Stimulated activated CD8-positive, alpha-beta memory T cell treated with anti-CD3 and anti-CD28 coated beads, Interleukin-7, amount 100 ng/mL, for 1 hour (primary cell): ENCODE measurements at places on chromosomes 1 and 21.

DNA sequence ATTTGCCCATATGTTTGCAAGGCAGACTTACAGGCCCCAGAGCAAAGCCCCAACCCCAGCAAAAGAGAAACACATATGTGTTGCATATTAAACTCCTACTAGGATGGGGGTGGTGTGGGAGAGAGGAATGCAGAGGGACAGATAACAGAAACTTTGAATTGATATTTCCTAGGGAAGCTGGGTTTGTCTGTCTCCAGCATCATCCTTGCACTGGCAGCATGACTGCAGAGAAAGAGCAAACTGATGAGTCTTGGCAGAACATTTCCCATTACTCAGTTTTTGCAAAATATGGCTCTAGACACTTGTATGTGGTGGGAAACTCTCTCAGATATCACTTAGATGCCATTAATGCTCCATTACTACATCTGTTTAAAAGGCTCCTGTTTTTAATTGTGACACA, 43.8 kb upstream of the MARK1 start:
- DNase-seq: no peak

DNA sequence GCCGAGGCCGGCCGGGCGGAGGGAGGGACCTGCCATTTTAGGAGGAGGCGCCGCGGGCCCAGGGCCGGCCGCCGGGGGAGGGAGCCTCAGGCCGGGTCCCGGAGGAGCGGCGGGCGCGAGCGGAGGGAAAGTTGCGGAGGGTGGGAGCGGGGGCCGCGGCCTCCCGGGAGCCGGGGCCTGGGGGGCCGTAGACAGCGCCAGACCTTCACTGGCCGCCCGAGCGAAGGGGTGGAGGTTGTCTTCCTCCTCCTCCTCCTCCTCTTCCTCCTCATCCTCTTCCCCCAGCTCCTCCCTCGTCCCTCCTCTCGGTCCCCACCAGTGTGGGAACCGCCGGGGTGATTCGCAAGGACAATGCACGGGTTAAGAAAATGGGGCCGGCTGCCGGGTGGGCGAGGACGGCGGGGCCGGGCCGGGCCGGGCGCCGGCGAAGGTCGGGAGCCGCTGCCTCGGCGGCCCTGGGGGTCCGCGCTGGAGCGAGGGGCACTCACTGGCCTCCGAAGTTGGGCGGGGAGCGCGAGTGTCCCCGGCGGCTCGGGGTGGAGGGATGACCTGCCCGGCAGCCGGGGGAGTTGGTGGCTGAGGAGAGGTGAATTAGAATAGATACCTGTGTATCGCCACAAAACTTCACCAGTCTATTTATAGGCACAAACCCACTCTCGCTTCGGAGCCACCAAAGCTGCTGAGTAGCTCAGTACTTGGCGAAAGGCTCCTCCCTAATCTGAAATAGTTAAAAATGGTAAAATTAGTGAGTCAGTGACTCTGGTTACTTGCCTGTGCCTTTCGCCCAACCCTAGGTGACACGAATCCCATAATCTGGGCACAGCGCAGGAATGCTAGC, 1.3 kb downstream of the DYRK1A start:
- DNase-seq: no peak

- DNase-seq: no peak
These were observed 28.3 kb downstream of the BACH1 start for GRCh38 chr21:29326914-29327554.

DNA sequence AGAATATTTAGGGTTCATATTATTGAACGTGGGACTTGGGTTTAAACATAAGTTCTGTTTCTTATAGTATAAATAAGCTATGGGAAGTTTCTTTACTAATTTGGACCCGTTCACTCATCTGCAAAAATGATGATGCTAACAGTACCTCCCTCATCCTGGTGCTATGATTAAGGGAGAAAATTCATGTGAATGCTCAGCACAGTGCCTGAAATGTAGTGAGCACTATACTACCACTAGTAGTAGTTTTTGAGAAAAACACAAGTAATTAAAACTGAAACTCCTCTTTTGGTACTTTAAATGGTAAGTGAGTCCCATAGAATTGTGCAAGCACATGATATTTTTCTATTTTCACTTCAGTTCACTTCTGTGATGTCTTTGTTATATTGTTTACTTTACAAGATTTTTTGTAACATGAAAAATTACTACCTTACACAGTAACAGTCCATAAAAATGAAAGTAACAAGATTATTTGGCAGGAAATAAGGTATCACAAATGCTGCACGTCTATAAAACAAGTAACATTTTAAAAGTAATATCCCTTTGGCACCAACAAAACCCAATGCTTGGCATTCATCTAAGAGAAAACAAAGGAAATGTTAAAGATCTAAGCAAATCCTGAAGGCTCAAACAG, 11.3 kb upstream of the PTPRC start:
- DNase-seq: no peak

GRCh38 chr1:221740369-221740992, 1.4 kb downstream of the DUSP10 start:
- no peak for DNase-seq

GRCh38 chr1:34330061-34330460, 153.4 kb downstream of the C1orf94 start:
- no peak for DNase-seq

GRCh38 chr1:11802973-11803885, 2.5 kb downstream of the MTHFR start:
- DNase-seq: peak; percentile 57

GRCh38 chr1:227391211-227391610, 72.9 kb upstream of the CDC42BPA start:
- no peak for DNase-seq

GRCh38 chr1:58156124-58156468, 390.4 kb downstream of the OMA1 start:
- DNase-seq: no peak

DNA sequence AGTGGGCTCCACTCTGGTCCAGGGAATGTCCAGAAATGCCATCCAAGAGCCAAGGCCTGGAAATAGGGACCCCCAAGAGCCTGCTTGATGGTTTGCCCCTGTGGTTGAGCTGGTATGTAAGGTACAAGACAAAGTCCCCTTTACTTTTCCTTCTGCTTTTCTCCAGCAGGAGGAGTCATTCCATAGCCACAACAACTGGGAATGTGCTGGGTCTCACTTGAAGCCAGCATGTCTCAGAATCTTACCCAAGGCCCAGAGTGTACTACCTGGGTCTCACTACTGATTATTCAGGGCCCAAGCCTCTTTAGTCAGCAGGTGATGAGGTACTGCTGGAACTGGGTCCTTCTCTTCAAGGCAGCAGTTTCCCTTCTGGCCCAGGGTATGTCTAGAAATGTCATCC, 62.1 kb upstream of the CD55 start:
- no peak for DNase-seq

DNA sequence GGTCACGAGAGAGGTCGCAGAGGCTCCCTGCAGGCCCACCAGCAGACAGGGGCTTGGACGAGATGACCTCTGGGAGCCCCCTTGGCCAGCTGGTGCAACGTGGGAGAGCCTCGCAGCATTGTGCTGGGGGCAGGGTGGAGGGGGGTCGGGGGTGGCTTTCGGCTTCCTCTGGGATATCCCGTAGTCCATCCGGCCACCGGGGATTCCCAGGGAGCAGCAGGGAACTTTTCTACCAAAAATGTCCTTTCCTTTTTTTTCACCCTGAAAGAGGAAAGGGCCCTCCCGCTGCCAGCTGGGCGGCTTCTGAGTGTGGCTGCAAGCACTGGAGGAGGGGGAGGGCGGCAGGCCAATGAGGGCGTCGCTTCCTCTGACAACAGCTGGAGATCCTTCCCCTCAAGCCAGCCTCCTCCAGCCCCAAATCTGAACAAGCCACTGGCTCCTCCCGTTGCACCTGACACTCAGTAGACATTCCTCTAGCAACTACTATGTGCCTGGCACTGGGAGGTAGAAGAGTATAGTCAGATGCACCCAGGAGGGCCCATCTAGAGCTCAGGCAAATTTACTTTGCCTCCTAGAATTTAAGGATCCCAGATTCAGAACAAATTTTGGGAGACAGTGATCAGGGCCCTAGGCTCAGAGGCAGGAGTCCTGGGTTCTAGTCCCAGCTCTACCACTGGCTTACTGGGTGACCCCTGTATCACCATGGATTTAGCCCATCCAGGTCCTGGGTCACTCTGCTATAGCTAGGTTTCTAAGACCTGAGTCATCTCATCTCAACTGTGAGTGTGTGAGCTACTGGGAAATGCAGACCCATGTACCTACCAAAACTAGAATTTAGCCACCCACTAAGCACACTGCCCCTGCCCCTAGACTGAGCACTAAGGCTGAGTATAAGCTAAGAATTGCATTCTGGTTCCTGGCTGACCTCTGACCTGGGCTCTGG, 2.7 kb downstream of the MOB3C start:
- DNase-seq: no peak

DNA sequence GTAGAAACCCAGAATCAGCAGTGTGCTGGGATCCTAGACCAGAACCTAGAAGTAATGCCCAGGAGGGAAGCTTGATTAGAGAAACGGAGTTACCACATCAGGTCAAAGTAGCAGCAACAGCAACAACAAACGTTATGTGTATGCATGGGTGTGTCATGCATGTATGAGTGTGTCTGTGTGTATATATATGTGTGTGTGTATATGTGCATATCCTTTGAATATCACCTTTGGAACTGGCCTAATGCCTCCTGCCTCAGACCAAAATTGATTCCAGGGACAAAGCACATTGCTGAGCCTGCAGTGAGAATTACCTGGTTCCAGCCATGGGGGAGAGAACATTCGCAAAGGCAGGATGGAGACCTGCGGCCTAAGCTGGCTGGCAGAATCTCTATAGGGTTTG, 55.9 kb downstream of the MAP10 start:
- no peak for DNase-seq

DNA sequence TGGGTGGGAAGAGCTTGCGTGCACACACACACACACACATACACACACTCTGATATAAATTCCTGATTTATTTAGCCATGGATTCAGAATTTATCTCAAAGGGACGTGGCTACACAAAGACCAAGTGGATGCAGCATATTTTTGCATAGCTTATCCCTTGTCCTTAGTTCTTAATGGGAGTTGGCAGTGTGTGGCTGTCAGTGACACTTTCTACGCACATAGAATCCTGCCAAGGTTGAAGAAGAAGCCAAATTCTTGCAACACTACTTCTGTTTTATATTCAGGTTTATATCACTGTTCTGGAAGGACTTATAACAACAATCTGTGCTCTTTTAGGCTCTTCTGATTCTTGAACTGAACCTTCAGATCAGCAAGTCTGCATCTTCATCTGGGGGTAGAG, 292.7 kb downstream of the CAMTA1 start:
- no peak for DNase-seq

- DNase-seq: no peak
These were observed 458.5 kb upstream of the DEPDC1 start for GRCh38 chr1:68955424-68955823.

DNA sequence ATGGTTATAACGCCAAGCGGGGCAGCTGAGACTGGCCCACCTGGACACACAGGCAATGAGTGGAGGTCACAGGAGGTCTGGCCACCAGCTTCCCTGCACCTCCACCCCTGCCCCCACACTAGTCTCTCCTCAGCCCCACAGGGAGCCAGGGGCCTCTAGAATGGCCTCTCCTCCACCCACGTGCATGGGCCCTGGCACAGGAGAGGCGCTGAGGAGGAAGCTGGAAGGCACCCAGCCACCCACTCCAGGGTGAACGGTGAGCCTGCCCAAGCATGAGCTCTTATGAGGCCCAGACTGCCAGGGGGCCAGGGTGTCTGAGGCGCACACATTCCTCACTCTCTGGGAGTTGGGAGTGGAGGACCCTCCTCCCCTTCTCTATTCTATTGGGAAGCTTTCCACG, 22.2 kb downstream of the LRP8 start:
- DNase-seq: no peak

DNA sequence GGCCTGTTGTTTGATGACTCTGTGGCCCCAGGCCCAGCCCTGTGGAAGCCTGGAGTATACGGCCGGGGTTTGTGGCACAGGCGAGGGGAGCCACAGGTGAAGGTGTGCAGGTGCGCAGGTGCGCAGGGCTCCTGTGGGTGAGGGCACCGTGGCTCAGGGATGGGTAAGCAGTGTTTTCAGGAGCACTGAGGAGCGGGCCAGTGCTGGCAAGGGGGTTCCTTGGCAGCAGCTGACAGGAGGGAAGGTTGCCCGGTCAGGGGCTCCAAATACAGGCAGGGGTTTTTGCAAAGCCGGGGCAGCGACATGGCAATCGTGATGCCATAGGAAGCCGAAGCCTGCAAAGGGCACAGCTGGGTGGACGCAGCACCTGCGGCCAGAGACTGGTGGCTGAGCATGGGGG, 20.7 kb downstream of the AGPAT3 start:
- no peak for DNase-seq

DNA sequence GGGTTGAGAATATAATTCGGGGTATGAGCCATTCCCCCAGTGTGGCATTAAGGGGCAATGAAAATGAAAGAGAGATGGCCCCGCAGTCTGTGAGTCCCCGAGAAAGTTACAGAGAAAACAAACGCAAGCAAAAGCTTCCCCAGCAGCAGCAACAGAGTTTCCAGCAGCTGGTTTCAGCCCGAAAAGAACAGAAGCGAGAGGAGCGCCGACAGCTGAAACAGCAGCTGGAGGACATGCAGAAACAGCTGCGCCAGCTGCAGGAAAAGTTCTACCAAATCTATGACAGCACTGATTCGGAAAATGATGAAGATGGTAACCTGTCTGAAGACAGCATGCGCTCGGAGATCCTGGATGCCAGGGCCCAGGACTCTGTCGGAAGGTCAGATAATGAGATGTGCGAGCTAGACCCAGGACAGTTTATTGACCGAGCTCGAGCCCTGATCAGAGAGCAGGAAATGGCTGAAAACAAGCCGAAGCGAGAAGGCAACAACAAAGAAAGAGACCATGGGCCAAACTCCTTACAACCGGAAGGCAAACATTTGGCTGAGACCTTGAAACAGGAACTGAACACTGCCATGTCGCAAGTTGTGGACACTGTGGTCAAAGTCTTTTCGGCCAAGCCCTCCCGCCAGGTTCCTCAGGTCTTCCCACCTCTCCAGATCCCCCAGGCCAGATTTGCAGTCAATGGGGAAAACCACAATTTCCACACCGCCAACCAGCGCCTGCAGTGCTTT, 9.4 kb downstream of the PROX1 start:
- DNase-seq: no peak

DNA sequence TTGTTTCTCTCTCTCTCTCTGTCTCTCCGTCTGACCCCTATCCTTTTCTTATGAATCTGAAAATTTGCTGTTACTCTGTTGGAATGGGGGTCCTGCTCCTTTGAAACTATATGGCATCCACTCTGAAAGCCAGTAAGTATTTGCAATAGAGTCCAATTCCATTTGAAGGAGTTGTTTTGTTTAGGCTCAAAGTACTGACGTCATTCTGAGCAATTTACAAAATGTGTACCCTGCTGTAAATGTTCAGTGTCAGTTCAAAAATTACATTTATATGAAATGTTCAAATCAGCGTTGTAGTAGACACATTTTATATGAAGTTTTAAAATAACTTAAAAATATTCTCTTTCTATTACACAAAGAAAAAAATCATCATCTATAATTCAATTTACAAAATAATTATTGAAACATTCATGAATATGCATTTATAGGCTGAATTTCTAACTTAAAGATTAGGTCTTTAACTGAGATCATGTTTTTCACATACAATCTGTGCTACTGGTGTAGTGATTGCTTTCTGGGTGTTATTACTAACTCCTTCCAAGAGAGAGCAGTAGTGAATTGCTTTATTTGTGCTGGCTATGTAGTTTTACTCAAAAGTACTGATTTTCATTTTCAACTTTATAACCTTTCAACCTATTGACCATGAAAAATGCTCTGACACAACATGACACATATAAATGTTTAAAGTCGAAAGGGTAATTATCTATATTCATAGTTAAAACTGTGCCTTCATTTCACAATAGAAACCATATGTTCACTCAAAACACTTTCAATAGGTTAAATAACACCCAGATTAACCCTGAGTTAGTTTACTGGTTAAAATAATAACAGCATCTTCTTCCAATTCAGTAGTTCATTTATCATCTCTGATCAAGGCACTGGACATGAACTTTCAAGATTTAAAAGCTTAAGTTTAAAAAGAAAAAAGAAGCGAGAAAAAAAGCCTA, 253.1 kb upstream of the ADGRL4 start:
- DNase-seq: no peak
